HCEC 1CT (cell line): ENCODE measurements at places on chromosomes 11 and 22.

DNA sequence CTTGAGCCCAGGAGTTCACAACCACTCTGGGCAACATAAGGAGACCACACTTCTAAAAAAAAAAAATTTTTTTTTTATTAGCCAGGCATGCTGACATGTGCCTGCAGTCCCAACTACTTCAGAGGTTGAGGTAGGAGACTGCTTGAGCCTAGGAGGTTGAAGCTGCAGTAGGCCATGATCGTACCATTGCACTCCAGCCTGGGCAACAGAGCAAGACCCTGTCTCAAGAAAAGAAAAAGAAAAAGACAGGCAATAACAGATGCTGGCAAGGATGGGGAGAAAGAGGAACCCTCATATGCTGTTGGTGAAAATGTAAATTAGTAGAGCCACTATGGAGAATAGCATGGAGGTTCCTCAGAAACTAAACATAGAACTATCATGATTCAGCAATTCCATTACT is 64.8 kb downstream of the PAK1 start:
- DNase-seq = no peak

DNA sequence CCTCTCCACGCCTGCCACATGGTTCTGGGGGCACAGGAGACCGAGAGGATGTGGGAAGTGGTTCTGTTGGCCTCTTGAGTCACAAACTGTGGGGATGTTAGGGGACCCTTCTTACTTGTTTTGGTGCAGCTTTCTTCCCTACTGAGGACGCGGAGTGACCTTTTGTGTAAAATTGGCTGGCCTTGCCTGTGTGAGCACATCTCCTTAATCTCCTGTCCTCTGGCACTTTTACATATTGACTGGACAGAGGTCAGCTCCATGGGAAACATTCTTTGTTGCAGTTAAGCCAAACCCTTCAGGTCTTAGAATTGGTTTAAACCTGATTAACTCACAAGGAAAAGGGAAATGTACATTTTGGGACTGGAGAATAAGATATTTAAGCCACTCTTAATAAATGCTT is 51.2 kb upstream of the TENM4 start:
- no peak for DNase-seq

DNA sequence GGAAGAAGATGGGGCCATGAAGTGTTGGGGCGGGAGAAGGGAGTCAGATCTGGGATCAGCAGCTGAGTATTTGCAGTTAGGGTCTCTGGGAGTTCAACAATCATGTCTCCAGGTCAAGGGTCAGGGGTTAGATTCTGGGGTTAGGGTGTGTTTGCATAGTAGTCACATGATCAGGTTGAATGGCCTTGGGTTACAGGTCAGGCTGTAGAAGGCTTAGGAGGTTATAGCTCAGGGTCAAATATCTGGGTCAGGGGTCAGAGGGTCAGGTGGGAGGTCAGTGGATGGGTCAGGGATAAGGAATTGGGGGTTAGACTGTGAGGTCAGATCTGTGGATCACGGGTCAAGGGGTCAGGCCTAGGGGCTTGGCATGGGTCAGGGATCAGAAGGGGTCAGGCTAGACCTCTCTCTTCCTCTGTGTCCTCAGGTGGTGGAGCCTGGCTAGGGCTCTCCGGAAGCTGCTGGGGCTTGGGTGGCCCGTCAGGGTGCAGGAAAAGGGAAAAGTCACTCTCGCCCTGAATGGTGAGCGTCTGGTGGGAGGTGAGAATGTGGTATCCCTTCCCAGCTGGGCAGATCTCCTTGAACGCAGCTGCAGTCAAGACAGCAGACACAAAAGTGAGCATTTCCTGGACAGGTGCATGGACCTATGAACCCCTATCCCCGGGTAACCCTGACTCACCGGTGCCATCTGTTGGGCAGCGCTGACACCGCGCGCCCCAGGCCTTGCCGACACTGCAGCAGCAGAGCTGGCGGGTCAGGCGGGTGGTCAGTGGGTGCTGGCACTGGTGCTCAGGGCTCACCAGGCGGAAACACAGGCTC is 6.4 kb downstream of the LTBP3 start:
- DNase-seq = no peak

- no peak for DNase-seq
Observed at GRCh38 chr11:124577716-124578427, 8.1 kb downstream of the OR8A1 start.

GRCh38 chr11:28763876-28764275 is 655.7 kb downstream of the METTL15 start:
- DNase-seq = no peak

DNA sequence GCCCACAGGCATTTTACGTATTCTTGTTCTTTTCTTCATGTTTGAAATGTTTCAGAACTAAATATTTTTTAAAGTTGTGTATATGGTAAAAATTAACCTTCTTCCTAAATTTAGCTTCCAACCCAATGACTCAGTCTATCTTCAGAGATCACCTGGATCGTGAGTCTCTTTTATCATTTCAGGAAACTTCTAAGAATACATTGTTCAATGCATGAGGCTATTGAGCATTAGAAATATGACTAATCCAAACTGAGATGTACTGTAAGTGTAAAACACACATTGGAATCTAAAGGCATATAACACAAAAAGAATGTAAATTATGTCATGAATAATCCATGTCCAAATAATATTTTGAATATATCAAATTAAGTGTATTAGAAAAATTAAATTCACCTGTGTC is 265.2 kb downstream of the LUZP2 start:
- no peak for DNase-seq

DNA sequence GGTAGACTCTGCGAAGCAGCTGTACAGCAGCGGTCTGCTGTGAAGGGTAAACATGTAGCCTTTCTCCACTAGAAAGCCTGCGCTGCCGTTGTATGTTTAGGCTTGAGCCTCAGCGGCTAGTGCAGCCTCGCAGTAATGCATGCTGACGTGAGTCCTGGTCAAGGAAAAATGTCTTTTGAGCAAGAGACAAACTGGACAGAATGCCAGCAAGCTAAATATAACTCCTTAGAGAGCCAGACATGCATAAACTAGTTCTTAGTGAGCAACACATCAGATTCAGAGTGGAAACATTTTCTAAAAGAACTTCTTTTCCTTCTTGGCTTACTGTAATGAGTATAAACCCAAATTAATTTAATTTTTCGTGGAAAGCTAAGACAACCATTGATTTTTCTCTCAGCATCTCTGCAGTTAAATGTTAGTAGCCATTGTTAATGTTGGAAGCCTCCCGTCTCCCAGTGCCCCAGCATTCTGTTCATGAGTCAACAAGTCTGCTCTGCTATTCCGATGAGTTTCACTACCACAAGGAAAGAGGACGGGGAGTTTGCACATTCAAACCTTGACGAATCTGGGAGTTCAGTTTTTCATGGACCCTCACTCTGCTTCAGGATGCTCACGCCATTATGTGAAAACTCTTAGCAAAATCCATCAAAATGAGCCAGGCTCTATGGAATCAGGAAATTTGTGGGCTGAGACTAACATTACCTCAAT is 51.4 kb downstream of the JAM3 start:
- peak; percentile 77 for DNase-seq

- no peak for DNase-seq
Observed at GRCh38 chr11:74699615-74700396, 31.4 kb downstream of the CHRDL2 start.

GRCh38 chr11:94768602-94769541 is 716 bp downstream of the AMOTL1 start:
- DNase-seq = peak; percentile 31

DNA sequence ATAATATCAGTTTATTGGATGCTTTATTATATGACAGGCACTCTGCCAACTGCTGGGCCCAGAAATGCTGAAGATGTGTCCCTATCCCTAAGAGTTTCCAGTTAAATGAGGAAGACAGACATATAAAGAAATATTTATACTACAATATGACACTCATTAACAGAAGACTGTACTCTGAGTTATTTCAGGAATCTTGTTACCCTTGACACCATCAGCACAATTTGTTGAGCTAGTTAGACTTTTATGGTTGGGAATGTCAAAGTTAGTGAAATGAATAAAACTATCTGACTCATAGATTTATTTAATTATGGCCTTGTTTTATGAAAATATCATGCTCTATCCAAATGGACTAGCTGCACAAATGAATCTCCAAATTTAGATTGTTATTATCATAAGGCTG is 25.6 kb upstream of the MSANTD4 start:
- no peak for DNase-seq

GRCh38 chr11:23453522-23453921 is 593.2 kb upstream of the CCDC179 start:
- DNase-seq = no peak

GRCh38 chr11:103805688-103806009 is 230.8 kb upstream of the DDI1 start:
- no peak for DNase-seq

DNA sequence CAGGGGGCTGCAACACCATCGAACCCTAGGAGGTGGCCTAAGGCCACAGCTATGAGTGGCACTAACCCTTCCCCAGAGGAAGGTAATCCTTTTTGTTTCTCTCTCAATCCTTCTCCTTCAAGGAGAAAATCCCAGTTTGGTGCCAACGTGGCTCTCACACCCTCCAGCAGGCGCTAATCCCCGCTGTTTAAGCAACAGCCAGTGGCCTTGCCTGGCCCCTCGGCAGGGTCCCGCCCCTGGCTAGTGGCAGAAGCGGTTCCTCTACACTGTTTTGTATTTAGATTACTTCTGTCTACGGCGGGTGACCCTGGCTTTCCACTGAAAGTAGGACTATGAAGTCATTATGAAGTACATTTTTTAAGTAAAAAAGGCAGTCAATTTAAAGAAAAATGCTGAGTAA is 15.5 kb downstream of the GNAZ start:
- DNase-seq = no peak

- peak; percentile 37 for DNase-seq
Observed at GRCh38 chr11:32148895-32149294, 58.0 kb downstream of the RCN1 start.

DNA sequence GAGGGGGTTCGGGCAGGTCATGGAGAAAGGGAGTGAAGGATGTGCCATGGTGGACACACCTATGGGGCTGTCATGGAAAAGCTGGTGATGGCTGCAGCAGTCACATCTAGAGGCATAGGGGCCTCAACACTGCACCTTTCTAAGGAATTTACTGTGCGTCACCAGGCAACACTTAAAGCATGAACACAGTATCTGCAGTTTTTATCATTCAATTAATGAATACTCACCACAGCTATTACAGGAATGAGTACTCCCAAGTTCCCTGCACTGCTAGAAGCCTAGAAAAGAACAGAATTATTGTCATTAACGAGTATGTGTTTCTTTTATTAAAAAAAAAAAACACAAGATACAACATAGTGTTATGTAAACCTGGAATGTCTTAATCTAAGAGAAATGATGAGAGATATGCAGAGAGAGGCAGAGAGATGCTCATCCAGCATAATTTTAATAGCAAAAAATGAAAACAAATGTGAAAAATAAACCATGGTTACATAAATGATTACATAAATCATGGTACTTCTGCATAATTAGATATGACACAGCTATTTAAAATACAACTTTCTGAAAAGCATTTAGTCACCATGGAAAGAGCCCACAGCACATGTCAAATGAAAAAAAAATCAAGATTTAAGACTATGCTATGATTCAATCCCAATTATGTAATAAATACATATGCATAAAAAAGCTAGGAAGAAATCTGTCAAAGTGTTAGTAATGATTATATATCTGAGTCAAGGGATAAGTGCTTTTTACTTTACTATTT is 19.2 kb downstream of the SERPIND1 start:
- DNase-seq = peak; percentile 54

- no peak for DNase-seq
Observed at GRCh38 chr22:20156042-20156389, 5.2 kb upstream of the CCDC188 start.

DNA sequence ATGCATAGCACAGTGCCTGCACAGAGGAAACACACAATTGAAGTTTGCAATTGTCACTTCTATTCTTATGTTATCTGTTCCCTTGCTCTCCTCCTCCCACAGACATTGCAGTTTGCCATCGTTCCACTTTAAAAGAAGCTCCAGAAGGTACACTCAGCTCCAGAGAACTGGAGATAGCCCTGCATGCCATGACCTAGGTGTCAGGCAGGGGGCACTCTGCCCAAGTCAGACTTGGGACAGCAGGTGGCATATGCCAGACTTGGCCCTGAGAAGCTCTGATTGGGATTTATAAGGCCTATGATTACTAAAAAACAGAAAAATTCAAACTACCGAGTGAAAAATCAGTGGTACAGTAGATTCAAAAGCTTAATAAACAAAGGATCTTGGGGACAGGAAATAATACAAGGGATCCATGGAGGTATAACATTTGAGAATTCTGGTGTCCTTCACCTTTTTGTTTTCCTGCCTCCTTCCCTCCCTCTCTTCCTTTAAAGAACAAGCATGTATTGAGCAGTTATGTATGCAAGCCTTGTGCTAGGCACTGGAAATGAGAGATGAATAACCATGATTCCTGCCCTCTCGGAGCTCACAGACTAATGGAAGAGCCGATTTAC is 40.0 kb downstream of the TENM4 start:
- no peak for DNase-seq
